ENCODE measurements at places on chromosomes 6 and 20.

DNA sequence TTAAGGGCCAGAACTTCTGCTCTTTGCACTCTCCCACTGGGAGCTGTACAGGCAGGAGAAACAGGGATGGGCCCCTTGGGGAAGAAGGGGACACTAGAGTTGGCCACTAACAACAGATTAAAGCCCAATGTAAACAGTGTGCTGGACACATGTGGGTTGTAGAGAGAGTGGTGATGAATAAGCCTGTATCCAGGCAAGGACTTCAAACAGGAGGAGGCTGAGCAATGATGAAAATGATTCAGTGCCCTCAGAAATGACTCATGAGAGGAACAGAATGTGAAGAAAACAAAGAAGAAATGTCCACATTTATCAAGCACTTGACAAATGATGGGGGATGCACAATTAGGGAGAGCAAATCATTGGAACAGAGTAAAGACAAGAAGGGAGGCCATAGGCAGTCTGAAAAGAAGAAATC lies 242.3 kb downstream of the TBX18 start:
- no peak for DNase-seq

DNA sequence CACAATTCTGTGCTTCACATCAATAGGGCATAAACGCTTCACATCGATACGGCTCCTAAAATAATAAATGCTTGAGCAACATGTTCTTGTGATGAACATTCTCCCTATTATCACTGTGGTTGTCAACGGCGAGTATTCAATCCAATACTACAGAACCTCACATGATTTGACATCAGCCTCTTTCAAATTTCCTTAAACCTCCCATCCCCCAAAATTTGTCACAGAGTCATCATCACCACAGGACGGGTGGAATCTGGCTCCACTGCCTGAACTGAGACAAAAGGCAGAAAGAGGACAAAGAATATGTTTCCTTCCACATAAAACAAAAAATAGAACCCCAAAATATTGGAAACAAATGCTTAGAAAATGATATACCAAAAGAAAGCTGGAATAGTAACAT lies 7.3 kb downstream of the THEMIS start:
- no peak for DNase-seq

GRCh38 chr6:157046776-157047175 lies 269.6 kb downstream of the ARID1B start:
- no peak for DNase-seq

DNA sequence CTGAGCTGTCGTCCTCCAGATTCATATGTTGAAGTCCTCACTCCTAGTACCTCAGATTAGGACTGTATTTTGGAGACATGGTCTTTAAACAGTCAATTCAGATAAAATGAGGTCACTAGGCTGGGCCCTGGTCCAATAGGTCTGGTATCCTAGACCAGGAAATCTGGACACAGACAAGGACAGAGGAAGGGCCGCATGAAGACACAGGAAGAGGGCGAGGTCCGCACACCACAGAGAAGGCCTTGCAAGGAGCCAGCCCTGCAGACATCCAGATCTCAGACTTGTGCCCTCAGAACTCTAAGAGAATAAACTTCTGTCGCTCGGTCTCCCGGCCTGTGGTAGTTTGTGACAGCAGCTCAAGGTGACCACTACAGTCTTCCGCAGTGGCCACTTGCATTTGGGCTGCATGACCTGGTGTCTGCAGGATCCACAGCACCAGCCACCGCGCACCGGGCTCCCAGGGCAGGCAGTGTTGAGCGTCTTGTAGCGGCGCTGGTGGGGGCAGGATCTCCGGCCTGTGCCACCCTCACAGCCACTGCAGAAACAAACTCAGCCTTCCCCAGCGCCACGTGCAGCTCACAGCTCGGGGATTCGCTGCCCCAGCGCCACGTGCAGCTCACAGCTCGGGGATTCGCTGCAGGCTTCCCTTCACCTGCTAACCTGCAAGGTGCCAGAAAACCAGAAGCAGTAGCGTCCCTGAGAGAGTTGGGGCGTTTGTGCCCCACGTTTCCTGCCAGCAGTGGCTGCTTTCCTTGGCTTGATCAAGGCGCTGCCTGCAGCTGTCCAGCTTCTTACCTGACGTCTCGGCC lies 6.0 kb upstream of the RBM38 start:
- no peak for DNase-seq

DNA sequence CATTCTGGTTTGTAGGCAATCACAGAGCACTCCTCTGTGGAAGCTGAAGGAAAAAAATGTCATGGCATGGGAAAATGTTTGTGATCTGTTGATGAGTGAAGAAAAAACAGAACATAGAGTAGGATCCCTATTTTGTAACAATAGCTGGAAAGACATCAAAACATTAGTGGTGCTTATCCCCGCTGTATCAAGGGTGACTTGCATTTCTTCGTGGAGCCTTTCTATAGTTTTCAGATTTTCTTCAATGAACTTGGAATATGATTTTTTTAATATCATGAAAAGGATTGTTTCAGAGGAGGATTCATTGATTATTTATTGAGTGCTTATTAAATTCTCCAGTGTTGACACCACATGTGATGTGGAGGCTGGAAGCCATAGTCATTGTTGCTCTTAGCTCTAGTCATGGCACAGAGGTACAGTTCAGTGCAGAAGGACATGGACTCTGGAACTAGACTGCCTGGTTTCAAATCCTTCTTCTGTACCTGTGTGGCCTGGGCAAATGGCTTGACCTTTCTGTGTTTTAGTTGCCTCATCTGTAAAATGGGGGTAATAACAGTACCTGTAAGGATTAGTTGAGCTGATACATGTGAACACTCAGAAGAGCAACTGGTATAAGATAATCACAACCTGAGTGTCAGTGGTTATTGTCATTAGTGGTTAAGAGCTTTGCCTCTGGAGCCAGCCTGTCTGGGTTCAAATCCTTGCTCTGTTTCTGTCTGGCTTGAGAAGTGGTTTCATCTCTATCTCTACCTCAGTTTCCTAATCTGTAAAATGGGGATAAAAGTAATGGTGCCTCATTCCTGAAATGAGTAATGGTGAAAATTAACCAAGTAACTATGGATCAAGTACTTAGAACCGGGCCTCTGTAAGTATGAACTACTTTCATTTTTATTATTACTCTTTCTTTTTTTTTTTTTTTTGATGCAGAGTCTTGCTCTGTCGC lies 14.7 kb upstream of the CDKN1A start:
- DNase-seq: no peak

GRCh38 chr20:16580147-16580546 lies 6.9 kb upstream of the KIF16B start:
- no peak for DNase-seq

- no peak for DNase-seq
These were observed 42.9 kb downstream of the BCAS4 start for GRCh38 chr20:50837532-50838321.

DNA sequence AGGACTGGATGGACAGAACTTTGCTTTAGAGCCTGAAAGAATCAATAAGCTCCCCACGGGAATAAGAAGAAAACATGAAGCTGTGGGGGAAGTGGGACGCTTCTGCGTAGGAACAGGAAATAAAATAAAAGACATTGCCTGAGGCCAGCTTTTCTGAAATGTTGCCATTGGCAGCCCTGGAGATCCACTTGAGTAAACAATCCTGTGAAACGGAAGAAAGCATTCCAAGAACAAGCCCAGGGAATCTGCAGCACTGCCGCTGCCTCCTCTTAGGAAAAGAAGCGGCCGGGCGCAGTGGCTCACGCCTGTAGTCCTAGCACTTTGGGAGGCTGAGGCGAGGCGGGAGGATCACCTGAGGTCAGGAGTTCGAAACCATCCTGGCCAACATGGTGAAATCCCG lies 182.3 kb upstream of the RALGAPA2 start:
- DNase-seq: no peak

- DNase-seq: no peak
These were observed 287.2 kb downstream of the RFPL4B start for GRCh38 chr6:112634376-112634775.

GRCh38 chr6:133499662-133500061 lies 258.5 kb downstream of the EYA4 start:
- DNase-seq: no peak

DNA sequence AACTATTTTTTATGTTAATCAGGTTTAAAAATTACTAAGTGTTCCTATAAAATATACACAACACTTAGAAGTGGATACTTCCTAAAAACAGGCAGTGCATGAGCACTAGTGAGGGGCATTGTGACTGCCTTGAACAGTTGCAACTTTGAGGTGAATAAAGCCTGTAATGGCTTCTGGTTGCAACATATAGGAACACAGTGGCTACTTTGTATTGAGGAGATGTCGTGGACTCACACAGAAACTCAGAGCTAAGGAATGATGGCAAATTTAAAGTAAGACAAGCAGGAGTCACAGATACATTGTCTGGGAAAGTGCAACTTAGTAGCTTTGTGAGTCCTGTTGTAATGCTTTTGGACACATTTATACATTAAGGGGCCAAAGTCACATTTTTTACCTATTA lies 861 bp upstream of the HLA-A start:
- no peak for DNase-seq

DNA sequence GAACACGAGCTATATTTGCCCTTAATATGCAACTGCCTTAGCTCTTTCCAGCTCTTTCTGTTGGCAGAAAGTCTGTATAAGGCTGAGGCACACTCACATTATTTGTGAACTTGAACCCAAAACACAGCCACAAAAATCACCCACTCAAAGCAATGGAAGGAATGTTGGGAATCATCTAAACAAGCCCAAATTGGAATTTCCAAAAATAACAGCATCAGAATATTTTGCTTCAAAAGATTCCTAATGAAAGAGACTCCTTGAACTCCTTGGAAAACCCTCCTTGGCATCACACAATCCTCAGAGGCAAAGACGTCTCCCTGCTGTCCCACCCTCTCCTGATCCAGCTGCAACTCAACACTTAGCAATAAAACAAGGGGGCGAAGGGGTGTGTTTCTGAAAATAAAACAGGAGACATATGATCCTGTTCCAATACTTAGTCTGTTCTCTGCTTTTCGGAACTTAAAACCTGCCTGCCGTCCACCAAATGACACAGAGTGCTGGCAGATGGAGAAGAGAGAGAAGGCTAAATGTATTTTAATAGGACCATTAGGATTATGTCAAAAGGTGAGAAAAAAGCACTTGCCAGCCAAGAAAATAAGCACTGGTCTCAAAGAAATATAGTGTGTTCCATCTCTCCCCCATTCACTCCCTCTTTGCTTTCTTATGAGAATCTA lies 320.7 kb upstream of the JARID2 start:
- no peak for DNase-seq

DNA sequence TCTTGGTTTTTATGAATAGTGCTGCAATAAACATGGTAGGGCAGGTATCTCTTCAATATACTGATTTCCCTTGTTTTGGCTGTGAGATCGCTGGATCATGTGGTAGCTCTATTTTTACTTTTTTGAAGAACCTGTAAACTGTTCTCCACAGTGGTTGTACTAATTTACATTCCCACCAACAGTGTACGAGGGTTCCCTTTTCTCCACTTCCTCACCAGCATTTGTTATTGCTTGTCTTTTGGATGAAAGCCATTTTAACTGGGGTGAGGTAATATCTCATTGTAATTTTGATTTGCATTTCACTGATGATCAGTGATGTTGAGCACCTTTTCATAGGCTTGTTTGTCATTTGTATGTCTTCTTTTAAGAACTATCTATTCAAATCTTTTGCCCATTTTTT lies 8.0 kb upstream of the ARG1 start:
- no peak for DNase-seq

DNA sequence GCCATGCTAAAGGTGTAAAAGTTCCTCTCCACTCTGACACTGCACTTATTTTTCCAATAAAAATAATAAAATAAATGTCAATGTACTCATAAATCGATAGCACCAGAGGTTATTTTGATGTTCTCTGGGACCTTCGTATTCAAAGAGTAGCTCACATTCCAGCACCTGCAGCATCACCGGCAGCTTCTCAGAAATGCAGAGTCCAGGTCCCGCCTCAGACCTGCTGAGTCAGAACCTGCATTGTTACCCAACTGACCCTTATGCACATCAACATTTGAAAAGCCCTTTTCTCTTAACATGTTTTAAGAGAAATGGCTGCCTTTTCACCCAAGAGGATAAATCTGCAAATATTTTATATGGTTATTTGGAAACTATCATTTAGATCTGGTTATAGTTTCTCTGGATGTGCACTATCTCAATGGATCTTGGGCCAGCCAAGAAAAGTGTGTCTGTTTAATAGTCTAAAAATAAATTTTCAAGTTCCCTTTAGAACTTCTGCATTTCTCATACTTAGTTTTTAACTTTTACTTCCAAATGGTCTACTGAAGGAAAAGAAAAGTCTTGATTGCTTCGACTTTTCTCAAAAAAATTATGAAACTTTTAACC lies 216.2 kb upstream of the PRDM1 start:
- no peak for DNase-seq

DNA sequence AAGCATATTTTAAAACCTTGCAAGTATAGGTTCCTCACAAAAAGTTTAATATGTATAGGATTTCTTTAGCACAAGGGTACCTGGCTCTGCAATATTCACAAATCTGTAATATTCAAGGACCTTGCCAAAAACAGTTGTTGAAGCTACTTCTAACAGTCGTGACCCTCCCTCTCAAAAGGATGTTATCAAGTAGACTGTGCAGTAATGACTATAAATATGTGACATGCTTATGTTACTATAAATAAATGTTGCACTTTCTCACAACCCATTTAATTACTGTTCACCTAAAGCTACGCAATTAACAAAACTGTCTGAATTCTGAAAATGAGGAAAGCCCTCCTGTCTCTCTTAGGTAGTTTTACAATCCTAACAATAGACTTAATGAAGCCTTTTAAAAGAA lies 41.8 kb downstream of the FYN start:
- DNase-seq: no peak

DNA sequence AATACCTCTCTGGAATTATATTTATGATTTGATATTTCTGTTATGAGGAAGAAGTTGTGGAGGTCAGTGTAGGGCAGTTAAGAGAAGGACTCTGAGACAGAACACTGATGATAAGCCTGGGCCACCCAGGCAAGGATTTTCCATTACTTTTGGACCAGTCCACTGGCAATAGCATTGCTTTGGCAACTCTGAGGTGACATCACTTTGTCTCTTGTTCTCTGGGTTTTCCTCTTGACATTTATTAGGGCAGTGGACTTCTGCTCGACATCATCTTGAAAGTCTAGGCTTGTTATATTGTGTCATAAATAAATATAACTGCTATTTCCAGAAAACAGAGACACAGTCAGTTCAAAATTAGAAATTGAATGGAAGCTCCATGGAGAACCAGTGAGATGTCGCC lies 268.0 kb downstream of the SMOC2 start:
- no peak for DNase-seq

- no peak for DNase-seq
These were observed 27.6 kb upstream of the MCUR1 start for GRCh38 chr6:13841936-13842335.

Data from activated CD4-positive, alpha-beta T cell treated with anti-CD3 and anti-CD28 coated beads for 1 hour (primary cell).